Fibroblast of skin of left quadriceps (primary cell): ENCODE measurements at places on chromosomes 7 and 10.

DNA sequence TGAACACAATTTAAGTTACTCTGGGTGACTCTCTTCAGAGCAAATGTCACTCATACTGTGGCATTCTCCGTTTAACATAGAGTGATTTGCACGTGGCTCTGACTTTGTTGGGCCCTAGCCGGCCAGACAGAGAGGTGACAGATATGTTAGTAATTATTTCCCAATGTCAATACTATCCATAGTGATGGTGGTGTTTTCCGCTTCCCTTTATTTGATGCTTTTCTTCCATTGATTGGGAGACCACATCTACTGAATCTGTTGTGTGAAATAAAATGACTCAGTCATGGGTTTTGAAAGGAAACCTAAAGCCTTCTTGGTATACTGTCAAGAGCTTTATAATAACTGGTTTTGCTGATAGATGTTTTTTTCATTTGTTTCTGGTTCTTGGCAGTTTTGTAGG, 7.4 kb downstream of the AVL9 start:
- DNase-seq = no peak

DNA sequence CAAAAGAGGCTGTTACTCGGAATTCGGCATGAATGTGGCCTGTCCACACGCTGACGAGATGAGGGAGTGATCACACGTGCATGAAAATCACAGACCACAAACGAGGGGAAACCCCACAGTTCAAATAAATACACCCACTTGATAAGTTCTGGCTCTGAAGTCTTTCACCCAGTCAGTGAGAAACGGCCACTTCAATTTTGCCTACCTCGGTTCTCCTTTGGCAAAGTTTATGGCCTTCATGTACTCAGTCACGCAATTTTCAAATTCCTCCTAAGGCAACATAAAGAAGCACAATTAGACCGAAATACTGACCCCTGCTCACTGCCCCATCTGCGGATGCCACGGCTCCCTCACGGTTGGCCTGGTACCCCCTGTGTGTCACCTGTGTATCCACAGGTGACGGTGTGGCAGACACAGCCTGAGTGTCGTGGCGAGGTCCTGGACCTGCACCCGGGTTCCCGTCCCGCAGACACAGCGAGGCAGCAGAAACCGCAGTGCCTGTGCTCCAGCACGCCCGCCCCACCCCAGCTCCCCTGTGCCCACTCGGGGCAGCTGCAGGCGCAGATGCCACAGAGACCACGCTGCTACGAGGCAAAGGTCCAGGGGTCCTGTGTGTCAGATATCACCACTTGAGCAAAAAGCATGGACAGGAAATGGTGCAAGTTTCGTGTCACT, 1.4 kb downstream of the CFAP46 start:
- DNase-seq = no peak

GRCh38 chr10:2734603-2735002, 332.7 kb upstream of the PFKP start:
- no peak for DNase-seq

- peak; percentile 50 for DNase-seq
These were observed 47.2 kb upstream of the RHEB start for GRCh38 chr7:151566897-151567320.

DNA sequence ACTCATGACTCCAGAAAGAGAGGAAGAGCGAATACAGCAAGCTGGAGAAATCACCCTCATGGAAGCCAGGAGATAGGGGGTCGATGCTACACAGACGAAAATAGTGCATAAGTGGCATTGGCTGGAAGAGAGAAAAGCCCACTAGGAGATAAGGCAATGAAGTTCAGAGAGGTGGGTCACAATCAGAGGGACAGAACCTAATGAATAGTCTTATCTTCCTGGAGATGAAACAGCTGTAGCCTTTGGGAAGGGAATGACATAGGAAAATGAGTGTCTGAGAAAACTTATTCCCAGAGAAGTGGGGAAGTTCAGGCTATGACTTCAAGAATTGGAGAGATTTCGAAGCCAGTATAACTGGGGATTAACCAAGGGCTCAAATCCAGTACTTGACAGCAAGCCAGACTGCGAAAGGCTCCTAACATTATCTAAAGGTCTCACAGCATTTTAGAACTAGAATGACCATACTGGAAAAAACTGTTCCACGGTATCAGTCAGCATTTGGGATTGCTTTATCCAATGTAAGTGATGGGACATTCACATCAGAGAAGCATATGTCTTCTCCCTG, 211.1 kb downstream of the ZNF365 start:
- no peak for DNase-seq

- no peak for DNase-seq
These were observed 29.4 kb downstream of the SLC25A28 start for GRCh38 chr10:99590799-99591198.

GRCh38 chr10:46308666-46309450, 22.1 kb downstream of the ANTXRL start:
- no peak for DNase-seq

DNA sequence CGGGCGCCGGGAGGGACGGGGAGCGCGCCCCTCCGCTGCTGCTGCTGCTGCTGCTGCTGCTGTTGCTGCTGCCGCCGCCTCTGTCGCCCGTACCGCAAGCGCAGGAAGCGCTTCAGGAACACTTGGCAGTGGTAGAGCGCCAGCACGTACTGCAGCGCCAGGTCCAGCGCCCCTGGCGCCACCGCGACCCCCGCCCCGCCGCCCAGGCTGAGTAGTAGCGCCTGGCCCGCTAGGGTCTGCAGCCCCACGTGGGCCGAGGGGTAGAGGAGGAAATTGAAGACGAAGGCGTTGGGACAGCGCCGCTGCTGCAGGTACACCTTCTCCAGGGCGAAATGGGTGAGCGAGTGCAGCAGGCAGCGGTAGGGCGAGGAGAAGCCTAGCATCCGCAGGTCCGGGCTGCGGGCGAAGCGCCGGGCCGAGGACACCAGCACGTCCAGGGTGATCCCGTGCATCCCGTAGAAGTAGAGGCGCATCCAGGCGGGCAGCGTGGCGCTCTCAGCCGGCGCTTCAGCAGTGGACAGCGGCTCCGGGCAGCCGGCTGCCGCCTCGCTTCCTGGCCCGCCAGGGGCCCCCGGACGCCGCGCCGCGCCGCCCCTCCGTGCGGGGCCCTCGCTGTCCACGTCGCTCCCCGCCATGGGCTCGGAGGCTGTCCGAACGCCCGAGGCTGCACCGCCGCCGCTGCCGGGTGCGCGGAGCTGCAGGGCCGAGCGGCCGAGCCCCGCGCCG, at the start of gene TMEM229A:
Gene TMEM229A (minus strand): TSS at position 699 of the 726 bp plus-strand sequence. CDS start 64 bp downstream, at position 635.
- no peak for DNase-seq
